Activated T-cell treated with anti-CD3 and anti-CD28 coated beads, Interleukin-2, amount 50 U/mL, for 72 hours (primary cell): ENCODE measurements at places on chromosomes 1 and 21.

DNA sequence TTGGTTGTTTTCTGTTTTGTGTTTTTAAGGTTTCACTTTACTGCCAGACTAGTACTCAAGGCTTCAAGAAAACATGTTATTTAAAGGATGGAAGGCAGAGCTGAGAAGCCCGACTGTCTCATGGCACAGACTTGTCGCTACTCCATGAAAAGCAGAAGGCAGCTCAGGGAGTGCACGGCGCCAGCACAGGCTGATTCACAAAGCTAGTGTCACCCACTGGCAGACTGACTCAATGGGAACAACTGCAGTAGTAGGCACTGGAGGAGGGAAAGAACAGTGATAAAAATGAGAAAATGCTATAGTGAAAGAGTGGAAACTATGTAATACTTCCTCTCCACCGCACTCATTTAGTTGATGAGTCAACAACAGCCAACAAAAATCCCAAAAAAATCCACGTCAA lies 14.7 kb downstream of the HSF2BP start:
- no peak for DNase-seq
- H3K4me3 ChIP-seq: no peak overlapping the region
- no peaks in the 10 kb centered on the region for H3K36me3 ChIP-seq
- peaks cover 25% of the 10 kb centered on the region for H3K4me1 ChIP-seq

DNA sequence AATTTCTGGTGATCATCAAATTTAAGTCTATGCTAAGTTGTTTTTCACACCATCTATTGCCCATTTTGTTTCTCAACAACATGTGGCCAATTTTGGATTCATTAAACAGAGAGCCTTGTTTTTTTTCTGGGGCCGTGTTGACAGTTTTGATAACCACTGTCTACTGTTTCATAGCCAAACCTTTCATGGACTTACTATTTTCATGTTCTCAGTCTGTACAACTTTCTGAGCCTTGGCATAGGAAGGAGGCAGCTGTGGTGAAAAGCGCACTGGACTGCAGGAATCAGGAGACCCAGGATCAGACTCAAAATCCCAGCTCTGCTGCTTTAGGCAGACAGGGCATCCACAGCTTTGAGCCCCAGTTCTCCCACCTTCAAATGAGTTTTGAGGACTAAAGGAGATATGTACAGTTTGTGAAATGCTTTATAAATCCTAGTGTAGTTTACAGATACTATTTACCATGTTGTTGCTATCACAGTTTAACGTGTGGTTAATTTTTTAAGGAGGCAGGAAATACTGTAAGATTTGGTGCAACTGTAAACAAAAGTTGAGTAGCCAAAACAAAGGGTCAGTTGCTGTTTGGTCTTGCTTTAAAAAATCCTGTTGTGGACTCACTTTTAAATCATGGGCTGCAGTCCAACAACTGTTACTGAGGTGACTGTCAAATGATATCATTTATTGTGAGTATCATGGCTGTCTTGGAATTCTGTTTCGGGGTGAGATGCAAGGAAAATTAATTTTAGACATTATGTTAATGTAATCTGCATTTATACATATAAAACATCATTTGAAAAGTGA lies 2.9 kb downstream of the MACO1 start:
- no peak for DNase-seq
- H3K4me3 ChIP-seq: peak overlapping the region; percentile 10
- peaks cover 3% of the 10 kb centered on the region for H3K36me3 ChIP-seq
- peaks cover 56% of the 10 kb centered on the region for H3K4me1 ChIP-seq

DNA sequence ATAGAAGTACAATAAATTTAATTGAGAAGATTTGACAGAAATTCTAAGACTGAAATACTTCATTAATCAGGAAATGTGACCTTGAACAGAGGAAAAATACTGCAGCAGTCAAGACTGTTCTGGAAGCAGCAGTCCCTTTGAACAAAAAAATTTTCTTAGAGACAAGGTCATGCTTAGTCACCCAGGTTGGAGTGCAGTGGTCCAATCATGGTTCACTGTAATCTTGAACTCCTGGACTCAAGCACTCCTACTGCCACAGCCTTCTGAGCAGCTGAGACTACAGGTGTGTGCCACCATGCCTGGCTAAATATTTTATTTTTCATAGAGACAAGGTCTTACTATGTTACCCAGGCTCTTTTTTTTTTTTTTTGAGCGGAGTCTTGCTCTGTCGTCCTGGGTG lies 1.9 kb upstream of the CCDC30 start:
- no peak for DNase-seq
- H3K27ac ChIP-seq: no peak overlapping the region
- H3K4me1 ChIP-seq: peaks cover 43% of the 10 kb centered on the region
- H3K36me3 ChIP-seq: peaks cover 17% of the 10 kb centered on the region
- H3K27me3 ChIP-seq: no peaks in the 10 kb centered on the region
- no peak overlapping the region for H3K4me3 ChIP-seq

GRCh38 chr1:4733446-4734177 lies 79.2 kb downstream of the AJAP1 start:
- DNase-seq: no peak
- H3K4me1 ChIP-seq: peaks cover 9% of the 10 kb centered on the region
- no peak overlapping the region for H3K4me3 ChIP-seq
- no peaks in the 10 kb centered on the region for H3K27me3 ChIP-seq
- peaks cover 3% of the 10 kb centered on the region for H3K36me3 ChIP-seq

DNA sequence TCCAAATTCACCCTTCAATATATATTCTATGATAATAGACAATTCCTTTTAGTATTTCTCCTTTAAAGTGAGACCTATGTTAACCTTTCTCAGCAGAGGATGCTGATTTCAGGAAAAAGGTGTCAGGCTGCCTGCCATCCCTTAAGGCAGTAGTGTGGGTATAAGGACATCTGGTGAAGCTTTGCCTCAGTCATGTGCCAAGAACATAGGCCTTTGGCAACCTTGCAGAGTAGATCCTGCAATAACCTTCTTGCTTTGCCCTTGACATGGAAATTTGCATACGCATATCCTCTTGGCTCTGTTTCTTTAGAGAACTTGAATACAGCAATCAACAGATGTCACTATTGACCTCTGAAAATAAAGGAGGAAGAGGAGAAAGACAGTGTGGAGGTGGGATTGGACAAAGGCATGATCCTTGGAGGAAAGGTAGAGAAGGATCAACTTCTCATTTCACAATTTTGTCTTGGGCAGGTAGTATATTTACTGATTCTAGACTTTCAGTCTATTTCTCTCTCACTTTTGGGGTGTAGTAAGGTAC lies 21.1 kb upstream of the ZRANB2 start:
- no peak overlapping the region for H3K27ac ChIP-seq
- H3K4me1 ChIP-seq: no peaks in the 10 kb centered on the region
- H3K4me3 ChIP-seq: no peak overlapping the region

DNA sequence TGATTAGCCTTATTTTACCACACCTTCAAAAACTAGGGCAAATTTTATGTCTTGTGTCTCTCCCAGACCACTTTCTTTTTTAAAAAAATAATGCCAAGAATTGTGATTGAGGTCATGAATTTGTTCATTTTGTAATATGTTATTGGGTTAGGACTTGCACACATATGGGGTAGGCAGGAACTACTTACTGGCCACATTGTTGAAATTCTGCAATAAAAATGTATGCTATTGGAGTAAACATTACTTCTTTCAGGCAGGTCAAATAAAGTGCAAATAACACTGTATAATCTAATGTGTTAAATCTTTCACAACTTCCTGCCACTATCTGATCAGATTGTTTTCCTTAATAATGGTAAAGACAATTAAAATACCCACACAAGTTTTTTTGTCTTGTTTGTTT lies 166.6 kb upstream of the COL11A1 start:
- no peak overlapping the region for H3K4me3 ChIP-seq
- H3K36me3 ChIP-seq: no peaks in the 10 kb centered on the region
- H3K4me1 ChIP-seq: no peaks in the 10 kb centered on the region
- H3K27ac ChIP-seq: no peak overlapping the region
- no peak for DNase-seq

DNA sequence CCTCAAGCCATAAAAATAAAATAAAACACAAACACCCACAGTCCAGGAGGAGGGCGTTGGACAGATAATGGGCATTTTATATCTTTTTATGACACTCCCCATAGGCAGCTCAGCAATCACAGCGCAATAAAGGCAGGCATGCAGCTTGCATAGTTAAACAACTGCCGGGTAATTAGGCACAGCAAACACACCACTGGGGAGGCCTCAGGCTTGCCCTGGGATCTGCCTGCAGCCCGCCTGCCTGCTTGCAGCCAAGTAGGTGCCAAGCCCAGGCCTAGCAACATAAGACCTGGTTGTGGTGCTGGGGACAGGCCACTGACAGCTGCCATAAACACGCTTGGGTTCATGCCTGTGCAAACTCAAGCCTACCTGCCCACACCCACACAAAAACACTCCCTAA lies 54.2 kb downstream of the DMAP1 start:
- no peaks in the 10 kb centered on the region for H3K36me3 ChIP-seq
- DNase-seq: no peak
- no peaks in the 10 kb centered on the region for H3K27me3 ChIP-seq
- peaks cover 18% of the 10 kb centered on the region for H3K4me1 ChIP-seq
- H3K4me3 ChIP-seq: no peak overlapping the region

- H3K27me3 ChIP-seq: no peaks in the 10 kb centered on the region
- no peaks in the 10 kb centered on the region for H3K36me3 ChIP-seq
- H3K4me1 ChIP-seq: no peaks in the 10 kb centered on the region
- H3K4me3 ChIP-seq: no peak overlapping the region
- no peak overlapping the region for H3K27ac ChIP-seq
- no peak for DNase-seq
Measured at GRCh38 chr1:189500778-189501177, 976.9 kb downstream of the BRINP3 start.

DNA sequence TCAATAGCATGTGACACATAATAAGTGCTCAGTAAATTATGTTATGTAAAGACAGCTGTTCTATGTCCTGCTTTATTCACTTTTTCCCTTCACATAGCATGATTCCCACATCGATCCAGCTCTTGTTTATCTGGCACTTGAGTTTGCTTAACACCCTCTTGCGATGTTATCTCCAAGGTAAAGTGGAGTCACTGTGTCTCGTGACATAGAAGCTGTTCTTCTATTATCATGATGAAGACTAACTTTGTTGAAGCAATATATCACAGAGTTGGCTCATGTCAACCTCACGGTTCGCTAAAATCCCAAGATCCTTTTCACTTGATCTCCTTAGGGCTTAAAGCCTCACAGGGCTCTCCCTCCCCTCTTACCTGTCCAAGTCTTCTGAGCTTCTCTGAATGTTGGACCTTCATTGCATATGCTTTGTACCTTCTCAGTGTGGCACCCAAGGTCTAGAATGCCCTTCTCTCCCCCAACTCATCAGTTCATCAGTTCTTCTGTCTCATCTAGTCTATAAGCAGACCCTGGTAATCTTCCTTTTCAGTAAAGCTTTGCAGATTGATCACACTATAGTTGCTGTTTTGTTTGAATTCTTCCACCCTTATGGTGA lies 38.0 kb downstream of the PLXNA2 start:
- H3K27ac ChIP-seq: no peak overlapping the region
- H3K36me3 ChIP-seq: no peaks in the 10 kb centered on the region
- no peak for DNase-seq
- no peaks in the 10 kb centered on the region for H3K27me3 ChIP-seq
- no peaks in the 10 kb centered on the region for H3K4me1 ChIP-seq

- H3K36me3 ChIP-seq: peaks cover 7% of the 10 kb centered on the region
- no peaks in the 10 kb centered on the region for H3K27me3 ChIP-seq
- H3K27ac ChIP-seq: peak overlapping the region; percentile 97
- peak; percentile 67 for DNase-seq
- H3K4me3 ChIP-seq: peak overlapping the region; percentile 55
- H3K4me1 ChIP-seq: peaks cover 55% of the 10 kb centered on the region
Measured at GRCh38 chr1:207815913-207816291, 64.0 kb downstream of the CD46 start.

DNA sequence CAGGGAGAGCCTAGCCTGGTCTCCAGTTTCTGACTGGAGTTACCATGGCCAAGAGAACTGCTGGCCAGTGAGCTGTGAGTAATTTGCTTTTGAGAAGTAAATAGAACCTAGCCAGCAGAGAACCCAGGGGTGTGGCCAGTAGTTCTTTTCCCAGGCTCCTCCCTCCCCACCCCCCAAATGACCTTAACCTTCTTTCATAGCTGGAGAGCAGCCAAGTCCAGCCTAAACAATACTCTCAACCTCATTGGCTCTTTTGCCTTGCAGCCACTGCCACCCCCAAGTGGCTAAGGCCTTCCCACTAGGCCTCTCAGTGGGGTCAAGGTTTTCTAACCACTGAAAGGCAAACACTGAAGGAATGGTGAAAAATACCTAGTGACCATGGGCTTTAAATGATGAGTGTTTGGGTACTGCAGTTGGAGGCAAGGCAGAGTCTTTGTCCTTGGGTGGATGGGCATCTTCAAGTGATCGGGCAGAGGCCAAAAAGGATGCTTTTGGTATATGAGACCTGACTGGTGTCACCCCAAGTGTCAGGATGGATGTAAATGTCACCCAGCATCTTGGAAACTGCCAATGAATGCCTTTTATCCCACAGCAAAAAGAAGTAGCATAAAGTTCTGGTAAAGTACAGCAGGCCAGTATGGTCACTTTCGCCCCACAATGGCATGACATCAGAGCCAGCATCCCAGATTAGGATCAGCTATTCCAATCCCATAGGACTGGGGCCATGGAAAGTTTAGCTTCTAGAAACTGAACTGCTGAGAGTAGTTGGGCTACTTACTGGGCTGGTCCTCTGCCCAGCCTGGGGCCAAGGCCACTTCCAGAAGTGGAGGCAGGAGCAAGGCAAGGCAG lies 3.5 kb upstream of the PIGV start:
- DNase-seq: no peak
- peaks cover 5% of the 10 kb centered on the region for H3K36me3 ChIP-seq
- no peak overlapping the region for H3K4me3 ChIP-seq
- H3K27ac ChIP-seq: no peak overlapping the region
- no peaks in the 10 kb centered on the region for H3K27me3 ChIP-seq
- peaks cover 71% of the 10 kb centered on the region for H3K4me1 ChIP-seq

GRCh38 chr1:225596736-225597135 lies 56.2 kb downstream of the ENAH start:
- no peaks in the 10 kb centered on the region for H3K27me3 ChIP-seq
- DNase-seq: no peak
- no peaks in the 10 kb centered on the region for H3K36me3 ChIP-seq

DNA sequence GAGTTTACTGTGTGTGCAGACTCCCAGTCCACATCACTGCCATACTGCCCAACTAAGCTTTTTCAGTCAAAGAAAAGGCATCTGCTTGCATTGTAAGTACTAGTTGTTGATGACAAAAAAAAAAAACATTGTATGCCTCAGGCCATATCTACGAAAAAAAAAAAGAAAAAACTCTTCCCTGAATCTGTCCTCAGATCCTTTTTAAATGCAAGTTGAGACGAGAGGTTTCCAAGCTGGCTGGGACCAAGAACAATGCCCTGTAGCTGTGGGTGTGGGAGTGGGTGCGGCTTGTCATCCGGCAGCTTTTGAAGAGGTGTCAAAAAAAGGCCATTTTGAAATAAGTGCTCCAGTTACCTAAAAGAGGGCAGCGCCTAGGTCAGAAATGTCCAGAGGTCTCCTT lies 29.2 kb upstream of the HHAT start:
- H3K4me1 ChIP-seq: no peaks in the 10 kb centered on the region
- no peak overlapping the region for H3K27ac ChIP-seq
- no peak for DNase-seq
- H3K4me3 ChIP-seq: no peak overlapping the region
- peaks cover 26% of the 10 kb centered on the region for H3K27me3 ChIP-seq
